ENCODE measurements at places on chromosomes 1 and 21.

GRCh38 chr1:201172326-201172725, 18.1 kb upstream of the TMEM9 start:
- no peak for DNase-seq

GRCh38 chr1:21149855-21150432, 26.8 kb downstream of the EIF4G3 start:
- peak; percentile 87 for DNase-seq

DNA sequence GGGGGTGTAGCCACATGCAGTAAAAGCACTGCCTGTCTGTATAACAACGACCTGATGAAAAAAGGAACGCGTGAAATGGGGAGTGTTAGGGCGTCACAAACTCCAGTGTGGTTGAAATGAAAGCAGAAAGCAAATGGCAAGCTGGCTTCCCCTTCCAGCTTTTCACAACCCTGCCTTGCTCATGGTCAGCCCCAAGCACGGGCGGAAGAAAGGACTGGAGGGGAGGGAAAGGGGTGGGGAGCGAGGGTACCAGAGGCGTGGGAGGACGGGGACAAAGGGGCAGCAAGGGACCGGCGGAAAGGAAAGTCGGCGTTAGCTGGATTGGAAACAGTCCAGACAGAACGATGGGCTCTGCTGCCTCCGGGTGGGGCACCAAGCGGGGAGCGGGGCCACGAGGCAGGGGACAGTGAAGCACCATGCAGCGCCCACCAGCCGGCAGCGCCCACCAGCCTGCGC, 9.6 kb downstream of the VPS26C start:
- DNase-seq: peak; percentile 38

GRCh38 chr1:92817986-92818764, 13.7 kb upstream of the RPL5 start:
- DNase-seq: no peak

DNA sequence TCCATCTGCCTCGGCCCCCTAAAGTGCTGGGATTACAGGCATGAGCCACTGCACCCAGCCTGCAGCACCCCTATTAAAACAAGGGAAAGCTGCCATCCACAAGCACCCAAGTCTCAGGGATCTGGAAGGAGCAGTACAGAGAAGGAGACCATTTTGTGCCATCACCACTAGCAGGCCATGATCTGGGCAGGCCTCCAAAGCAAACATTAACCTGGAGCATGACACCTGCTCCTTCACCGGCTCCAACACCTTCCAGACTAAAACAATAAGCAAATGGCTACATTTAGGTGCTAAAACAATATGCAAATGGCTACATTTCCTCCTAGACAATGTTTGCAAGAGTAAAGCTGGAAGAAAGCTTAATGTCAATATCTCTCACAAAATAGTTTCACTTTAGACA, 16.7 kb downstream of the MEAF6 start:
- no peak for DNase-seq

GRCh38 chr1:36824390-36824861, 209.9 kb downstream of the GRIK3 start:
- peak; percentile 1 for DNase-seq
